ENCODE measurements at places on chromosomes 12 and 14.

GRCh38 chr12:41981758-41982157 lies 162.9 kb downstream of the GXYLT1 start:
- no peak for DNase-seq

DNA sequence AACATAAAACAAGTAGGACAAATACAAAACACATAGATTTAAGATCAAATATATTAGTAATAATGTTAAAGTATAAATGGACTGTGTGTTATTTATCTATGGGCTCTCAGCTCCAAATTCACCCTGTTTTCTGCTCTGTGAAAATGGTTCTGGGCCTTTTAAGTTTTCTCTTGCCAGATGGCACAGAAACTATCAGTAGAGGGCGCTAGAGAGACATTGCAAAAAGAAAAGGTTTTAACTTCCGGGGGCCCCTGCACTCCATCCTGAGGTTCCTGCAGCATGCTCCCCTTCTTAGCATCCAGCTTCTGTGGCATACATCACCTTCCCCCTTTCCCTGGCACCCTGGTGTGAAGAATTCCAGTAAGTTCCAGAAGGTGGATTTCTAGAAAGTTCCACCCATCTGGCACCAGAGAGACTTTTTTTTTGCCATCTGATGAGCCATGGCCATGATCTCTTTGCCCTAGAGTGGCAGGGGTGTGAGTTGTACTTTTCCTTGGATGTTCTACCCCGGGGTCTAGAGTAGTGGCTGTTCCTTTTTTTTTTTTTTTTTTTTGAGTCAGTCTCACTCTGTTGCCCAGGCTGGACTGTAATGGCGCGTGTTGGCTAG lies 29.3 kb downstream of the ZCRB1 start:
- no peak for DNase-seq

GRCh38 chr14:64880221-64881121 lies 764 bp upstream of the SPTB start:
- DNase-seq = peak; percentile 46

GRCh38 chr12:6830999-6831398 lies 2.8 kb downstream of the P3H3 start:
- no peak for DNase-seq

GRCh38 chr14:79101388-79101787 lies 931.2 kb downstream of the NRXN3 start:
- no peak for DNase-seq

GRCh38 chr14:59308086-59308485 lies 119.6 kb downstream of the DAAM1 start:
- DNase-seq = no peak

DNA sequence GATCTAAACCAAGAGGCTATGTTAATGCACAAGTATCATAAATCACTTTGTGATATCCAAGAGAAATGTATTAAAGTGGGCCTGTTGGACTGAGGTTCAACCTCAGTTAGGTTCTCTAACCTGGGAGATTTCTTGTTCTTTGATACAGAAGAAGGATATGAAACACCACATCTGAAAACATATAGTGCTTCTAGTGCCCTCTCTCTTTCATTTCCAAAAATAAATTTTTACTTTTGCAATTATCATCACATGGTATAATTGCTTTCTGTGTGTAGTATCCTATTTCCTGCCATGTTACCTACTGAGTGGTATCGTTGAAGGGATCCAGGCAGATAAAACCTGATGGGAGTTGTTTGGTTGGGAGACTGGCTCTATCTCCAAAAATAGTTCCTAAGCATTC lies 264.9 kb downstream of the CCER1 start:
- DNase-seq = no peak

- no peak for DNase-seq
These were observed 48.0 kb downstream of the TMEM116 start for GRCh38 chr12:111964935-111965334.

DNA sequence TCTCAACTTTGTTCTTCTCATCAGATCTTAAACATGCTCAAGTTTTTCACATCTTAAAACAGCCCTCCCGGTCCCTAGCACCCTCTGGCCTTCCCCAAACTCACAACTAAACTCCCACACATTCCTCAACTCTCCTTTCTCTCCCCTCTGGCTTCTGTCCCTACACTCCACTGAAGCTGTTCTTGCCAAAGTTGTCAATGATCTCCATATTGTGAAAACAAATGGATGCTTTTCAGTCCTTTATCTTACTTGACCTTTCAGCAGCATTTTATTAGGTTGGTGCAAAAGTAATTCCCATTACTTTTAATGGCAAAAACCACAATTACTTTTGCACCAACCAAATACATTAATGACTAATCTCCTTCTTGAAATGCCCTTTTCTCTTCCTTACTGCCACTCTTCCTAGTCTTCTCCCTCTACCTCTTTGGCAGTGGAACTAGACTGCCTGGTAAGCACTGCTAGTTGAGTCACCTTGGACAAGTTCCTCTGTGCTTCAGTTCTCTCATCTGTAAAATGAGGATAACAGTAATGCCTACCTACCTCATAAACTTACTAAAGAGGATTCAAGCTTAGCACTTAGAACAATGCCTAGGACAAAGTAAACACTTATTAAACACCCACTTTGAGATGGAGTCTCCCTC lies 16.0 kb downstream of the CERS5 start:
- DNase-seq = no peak

- DNase-seq = no peak
These were observed 67.2 kb downstream of the GNS start for GRCh38 chr12:64691795-64692583.

- DNase-seq = no peak
These were observed 12.3 kb downstream of the CRACR2A start for GRCh38 chr12:3740480-3741231.

- DNase-seq = peak; percentile 18
These were observed 23.2 kb downstream of the FOS start for GRCh38 chr14:75301666-75302325.

- DNase-seq = no peak
These were observed 167.7 kb downstream of the VRK1 start for GRCh38 chr14:96964726-96965415.

- DNase-seq = no peak
These were observed 27.9 kb upstream of the PTPRR start for GRCh38 chr12:70948236-70948975.

GRCh38 chr12:90021795-90022440 lies 313.3 kb upstream of the ATP2B1 start:
- no peak for DNase-seq

GRCh38 chr12:29374913-29375312 lies 6.1 kb downstream of the ERGIC2 start:
- no peak for DNase-seq

DNA sequence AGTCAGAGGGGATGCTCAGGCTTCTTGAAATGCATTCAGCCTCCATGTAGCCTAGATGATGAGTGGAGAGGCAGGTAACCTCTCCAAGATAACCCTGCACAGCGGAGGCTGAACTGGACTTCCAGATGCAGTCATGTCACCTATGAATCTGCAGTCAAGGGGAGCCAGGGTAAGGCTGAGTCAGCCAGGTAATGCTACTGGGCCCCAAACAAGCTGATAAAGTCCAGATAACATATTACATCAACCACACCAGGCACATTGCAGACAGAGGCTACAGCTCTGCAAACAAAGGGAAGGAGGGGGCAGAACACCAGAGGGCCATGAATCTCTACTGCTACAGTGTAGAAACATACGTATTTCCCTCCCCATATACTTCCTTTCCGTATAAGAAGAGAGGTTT lies 14.0 kb downstream of the RNASE9 start:
- DNase-seq = no peak

DNA sequence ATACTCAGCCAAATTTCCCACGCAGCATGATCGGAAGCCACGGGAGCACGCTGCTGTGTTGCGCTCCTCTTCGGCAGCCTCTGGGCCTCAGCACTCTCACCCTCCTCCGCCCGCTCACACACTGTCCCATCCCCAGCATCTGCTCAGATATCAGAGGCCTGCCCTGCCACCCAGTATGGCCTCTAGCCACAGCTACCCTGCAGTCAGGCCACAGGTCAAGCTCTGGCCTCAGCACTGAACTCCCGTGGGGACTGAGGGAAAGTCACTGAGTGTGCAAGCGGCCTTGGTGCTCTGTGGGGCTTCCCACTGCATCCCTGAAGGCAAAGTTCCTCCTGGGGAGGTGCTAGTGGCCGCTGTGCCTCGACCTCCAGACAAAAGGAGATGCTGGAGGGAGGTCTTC lies 2.0 kb downstream of the KRT77 start:
- no peak for DNase-seq

GRCh38 chr12:40622246-40622838 lies 69.9 kb upstream of the CNTN1 start:
- DNase-seq = no peak

DNA sequence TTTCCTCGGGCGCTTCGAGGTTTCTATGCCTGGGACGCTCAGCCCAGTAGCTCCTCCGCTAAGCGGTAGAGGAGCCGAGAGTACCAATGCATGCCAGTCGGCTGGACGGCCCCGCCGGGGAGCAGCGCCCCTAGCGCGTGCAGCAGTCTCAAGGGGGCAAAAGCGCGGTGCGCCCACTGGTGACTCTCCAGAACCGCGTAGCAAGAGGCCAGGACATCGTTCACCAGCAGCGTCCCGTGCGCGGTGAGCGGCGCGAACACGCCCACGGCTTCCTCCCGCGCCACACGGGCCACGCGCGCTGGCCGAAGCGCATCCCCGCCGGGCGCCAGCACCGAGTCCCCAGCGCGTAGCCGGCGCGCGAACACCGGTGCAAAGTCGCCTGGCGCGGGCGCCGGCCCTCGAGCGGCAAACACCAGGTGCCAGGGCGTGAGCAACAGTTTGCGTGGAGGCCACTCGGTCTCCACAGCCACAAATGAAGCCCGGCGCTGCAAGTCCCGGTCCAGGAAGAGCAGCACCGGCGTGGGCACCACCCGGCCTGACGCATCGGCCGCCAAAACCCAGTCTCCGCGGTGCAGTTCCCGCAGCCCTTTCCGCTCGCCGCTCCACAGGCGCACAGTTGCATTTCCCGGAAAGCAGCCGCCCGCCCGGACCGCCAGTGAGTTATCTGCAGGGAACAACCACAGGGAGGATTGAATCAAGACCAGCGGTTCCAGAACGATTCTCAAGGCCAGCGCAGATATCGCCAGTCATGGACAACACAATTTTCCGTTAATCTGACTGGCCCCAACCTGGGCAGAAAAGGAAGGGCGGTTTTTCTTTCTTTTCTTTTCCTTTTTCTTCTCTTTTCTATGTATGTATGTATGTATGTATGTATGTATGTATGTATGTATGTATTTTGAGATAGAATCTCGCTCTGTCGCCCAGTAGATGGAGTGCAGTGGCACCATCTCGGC lies 4.5 kb downstream of the DHH start:
- no peak for DNase-seq

GRCh38 chr12:47785036-47785886 lies 12.2 kb downstream of the SLC48A1 start:
- no peak for DNase-seq

- no peak for DNase-seq
These were observed 161.7 kb upstream of the RTL1 start for GRCh38 chr14:101065246-101065645.

DNA sequence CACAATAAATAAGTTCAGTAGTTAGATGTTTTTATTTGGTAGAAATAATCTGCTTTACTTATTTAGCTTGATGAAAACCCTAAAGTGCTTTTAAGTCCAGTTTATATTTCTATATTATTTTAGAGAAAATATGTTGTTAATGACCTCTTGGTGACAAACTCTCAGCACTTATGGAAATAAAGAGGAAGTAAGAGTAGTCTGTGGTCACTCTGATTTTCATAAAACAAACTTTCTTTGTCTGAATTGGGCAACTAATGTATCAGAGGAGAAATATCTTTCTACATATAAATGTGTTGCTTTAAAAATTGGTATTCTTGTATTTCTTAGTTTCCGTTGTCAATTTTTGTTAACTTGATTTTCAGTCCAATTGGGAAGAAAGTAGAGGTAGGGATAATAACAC lies 878.9 kb upstream of the SEL1L start:
- no peak for DNase-seq

DNA sequence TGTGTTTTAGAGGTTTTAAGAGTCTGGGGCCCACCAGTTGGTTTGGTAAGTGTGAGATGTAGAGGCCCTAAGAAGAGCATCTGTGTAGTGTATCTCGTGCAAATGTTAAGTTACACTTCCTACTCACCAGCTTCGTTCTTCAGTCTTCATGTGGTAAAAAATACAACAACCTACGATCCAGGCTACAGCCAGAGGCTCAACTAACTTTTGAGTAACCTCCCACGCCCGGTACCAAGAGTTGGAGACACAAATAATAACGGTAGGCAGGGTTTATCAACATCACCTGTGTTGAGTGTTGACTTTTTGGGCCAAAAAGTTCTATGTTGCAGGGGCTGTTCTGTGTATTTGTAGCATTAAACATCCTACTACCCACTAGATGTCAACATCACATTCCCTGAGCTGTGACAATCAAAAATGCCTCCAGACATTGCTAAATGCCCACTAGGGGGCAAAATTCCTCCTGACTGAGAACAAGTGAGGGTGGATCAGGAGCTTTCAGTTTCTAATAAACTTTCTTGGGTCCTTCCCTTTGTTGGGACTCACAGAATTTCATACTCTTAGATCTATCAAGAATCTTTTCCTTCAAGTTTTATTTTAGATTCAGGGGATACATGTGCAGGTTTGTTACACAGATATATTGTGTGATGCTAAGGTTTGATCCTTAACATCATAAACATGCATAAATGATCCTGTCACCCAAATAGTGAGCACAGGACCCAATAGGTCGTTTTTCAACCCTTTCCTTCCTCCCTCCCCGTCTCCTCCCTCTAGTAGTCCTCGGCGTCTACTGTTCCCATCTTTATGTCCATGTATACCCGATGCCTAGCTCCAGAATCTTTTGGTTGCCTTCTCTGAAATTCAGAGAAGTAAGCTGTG lies 94.7 kb downstream of the SLC2A13 start:
- DNase-seq = peak; percentile 11

- no peak for DNase-seq
These were observed 75.9 kb downstream of the AEBP2 start for GRCh38 chr12:19515179-19515578.

GRCh38 chr12:13135371-13136178 lies 32.1 kb upstream of the GSG1 start:
- no peak for DNase-seq

- no peak for DNase-seq
These were observed 350.1 kb upstream of the ATP2B1 start for GRCh38 chr12:90058704-90059103.

GRCh38 chr14:101933209-101933608 lies 31.2 kb upstream of the DYNC1H1 start:
- DNase-seq = no peak

- DNase-seq = no peak
These were observed 30.8 kb downstream of the CACNA1C start for GRCh38 chr12:2083561-2083960.

- DNase-seq = peak; percentile 10
These were observed 70.3 kb downstream of the COX16 start for GRCh38 chr14:70289138-70289537.

- no peak for DNase-seq
These were observed 6.8 kb upstream of the LRIG3 start for GRCh38 chr12:58927120-58927519.

- DNase-seq = no peak
These were observed 2.7 kb upstream of the KLHL33 start for GRCh38 chr14:20438664-20439063.

Data from stimulated activated CD4-positive, alpha-beta T cell treated with anti-CD3 and anti-CD28 coated beads, Interleukin-15, amount 100 ng/mL, for 1 hour (primary cell).